ENCODE measurements at places on chromosomes 2 and 18.

DNA sequence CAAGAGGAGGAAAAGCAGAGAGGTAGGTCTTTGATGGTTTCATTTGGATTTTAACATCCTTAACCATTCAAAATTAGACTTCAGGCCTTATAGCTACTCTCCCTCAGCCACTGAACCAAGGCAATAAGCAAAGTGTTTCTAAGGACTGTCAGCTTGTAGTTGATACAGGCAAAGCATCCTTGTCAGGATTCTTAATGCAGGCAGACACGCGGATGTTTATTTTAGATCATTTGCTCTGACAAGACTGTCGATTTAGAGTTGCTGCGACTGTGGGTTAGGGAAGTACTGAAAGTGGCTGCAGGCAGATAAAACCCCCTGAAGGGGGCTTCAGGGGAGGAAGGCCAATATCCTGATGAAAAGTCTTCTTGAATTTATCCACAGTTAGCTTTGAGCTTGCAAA, 46.6 kb downstream of the CDH20 start:
- no peak for DNase-seq

GRCh38 chr18:64273724-64274123, 124.8 kb upstream of the LINC00305 start:
- no peak for DNase-seq

- no peak for DNase-seq
Measured at GRCh38 chr2:237101118-237101979, 15.7 kb downstream of the COPS8 start.

DNA sequence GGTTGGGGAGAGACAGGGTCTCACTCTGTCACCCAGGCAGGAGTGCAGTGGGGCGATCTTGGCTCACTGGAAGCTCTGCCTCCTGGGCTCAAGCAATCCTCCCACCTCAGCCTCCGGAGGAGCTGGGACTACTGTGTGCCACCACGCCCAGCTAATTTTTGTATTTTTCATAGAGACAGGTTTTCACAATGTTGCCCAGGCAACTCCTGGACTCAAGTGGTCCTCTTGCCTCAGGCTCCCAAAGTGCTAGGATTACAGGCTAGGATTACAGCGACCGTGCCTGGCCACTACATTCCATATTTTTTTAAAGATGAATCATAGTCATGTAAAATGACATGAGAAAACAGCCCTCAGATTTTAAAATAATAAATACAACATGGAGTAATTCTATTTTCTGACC, 32.3 kb downstream of the CWC22 start:
- DNase-seq = no peak

DNA sequence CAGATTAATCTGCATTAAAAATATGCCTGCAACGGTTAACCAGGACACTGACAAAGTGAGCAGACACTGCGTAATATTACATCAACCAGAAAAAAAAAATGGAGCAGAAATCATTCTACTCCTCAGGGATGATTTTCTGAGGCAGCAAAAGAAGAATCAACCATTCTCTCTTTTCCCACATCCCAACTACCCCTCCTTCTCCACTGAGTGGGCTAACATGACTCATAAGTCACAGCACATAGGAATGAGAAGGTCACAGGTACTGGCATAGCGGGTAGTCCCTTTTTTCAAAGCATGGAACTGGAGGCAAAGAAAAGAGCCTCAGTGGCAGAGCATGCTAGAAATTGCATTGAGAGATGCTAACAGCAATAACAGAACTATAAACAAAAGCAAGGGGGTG, 54.3 kb upstream of the TSPYL6 start:
- no peak for DNase-seq

DNA sequence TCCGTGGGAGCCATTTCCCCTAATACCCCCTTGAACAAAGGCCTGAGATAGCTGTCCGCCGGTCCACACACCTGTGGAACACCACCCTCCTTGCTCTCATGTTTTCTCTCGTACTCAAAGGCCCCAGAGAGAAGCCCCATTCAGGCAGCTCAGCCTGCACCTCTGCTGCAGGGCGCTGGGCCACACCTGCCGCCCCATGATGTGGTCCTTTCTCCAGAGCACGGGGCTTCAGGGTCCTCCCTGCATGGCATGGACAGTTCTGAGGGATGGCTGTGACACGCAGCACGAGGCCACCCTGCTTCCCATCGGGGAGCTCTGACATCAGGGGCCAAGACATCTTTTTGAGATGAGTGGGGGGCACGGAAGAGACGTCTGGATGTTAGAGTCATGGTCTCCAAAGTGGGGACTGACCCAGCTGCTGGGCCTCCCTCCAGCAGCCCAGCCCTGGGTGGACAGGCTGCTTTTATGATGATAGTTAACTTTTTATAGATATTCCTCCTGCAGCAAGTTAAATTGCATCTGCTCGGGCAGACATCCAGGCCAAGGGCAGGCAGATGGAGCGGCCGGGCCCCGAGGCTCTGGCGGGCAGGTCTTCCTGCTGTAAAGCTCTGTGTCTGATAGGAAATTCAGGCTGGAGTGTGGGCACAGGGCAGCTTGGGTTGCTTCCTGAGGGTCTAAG, 56.7 kb downstream of the SDC1 start:
- DNase-seq = no peak

- no peak for DNase-seq
Measured at GRCh38 chr18:63234432-63234831, 85.1 kb downstream of the BCL2 start.
